ENCODE measurements at places on chromosomes 2 and 18.

GRCh38 chr2:67462738-67463496 is 65.8 kb downstream of the ETAA1 start:
- DNase-seq = no peak

GRCh38 chr2:166784296-166784946 is 103.9 kb upstream of the XIRP2 start:
- DNase-seq = no peak

GRCh38 chr18:6203791-6204190 is 210.9 kb downstream of the L3MBTL4 start:
- DNase-seq = no peak

GRCh38 chr2:120611961-120612360 is 123.7 kb upstream of the GLI2 start:
- peak; percentile 32 for DNase-seq

DNA sequence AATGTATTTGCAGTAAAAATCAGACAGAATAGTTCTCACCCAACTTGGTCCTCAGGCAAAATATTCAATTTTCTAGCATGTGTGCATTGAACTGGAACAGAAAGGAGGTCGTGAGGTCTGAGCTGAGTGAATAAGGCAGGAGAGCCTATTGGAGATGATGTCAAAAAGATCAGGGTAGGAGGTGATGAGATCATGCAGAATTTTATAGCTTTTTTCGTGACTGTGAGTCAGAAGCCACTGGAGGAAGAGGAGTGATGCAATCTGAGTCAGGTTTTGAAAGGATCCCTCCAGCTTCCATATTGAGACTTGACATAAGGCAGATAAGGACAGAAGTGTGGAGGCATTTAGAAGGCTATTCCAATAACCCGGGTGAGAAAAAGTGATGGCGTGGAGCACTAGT is 299.5 kb upstream of the SOX11 start:
- no peak for DNase-seq
